ENCODE measurements at places on chromosomes 12 and 14.

GRCh38 chr12:115232455-115233156 is 548.6 kb upstream of the TBX3 start:
- peak; percentile 92 for DNase-seq

GRCh38 chr12:52741375-52742195 is 35.6 kb downstream of the KRT76 start:
- peak; percentile 9 for DNase-seq

DNA sequence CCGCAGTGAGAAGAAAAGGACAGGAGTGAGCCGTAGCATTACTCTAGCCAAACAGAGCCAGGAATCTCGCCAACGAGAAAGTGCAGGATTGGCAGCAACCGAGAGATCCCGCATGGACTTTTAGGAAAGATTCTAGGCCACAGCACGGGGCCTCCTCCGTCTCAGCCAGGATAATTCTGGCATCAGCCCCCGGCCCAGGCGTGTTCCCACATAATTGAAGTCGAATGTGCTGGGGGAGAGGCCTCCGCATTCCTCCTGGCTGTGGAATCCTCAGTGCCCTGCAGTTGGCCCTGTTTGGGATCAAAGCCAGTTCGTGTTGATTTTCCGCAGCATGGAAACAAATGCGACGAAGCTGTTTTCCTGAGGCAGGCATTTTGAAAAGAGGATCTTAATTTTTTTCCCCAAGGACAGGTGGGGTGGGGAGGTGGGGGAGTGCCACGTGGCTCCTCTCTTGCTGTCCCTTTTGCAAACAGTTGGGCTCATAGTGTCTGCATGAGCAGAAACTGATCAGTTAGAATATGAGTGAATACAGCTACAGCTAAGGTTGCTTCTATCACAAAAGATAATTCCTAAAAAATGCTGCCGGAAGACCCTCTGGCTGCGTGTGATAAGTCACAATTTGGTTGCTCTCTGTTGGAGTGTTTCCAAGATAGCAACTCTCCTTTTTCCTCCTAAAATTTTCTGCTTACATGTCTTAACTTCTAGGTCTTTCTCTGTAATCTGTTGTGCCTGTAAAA is 37.3 kb upstream of the ATXN2 start:
- peak; percentile 73 for DNase-seq

DNA sequence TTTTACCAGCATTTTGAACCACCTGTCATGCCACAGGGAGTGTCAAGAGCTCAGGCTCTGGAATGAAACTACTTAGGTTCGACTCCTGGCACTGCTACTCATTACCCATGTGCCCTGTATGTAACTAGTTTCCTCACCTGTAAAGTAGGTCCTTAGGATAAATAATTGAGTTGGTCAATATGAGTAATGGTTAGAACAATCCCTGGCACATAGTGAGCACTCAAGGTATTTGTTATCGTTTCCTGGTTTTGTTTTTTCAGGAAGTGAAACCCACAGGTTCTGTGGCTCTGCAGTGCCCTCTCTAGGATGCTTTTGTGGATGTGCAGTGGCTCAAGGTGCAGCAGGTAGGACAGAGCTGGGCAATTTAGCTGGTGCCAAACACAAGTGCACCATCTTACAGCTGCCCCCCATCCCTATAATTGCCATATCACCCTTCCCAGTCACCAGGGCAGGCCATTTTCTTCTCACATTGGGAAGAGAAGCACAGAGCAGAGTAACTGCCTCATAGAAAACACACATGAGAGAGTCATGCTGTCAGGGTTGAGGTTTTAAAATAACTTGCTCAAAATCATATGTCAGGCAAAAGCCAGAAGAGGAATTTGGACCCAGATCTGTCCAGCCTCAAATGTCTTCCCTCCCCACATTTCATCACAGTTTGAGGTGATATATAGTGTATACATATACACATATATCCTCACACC is 297.5 kb downstream of the RPAP3 start:
- DNase-seq, result no peak

DNA sequence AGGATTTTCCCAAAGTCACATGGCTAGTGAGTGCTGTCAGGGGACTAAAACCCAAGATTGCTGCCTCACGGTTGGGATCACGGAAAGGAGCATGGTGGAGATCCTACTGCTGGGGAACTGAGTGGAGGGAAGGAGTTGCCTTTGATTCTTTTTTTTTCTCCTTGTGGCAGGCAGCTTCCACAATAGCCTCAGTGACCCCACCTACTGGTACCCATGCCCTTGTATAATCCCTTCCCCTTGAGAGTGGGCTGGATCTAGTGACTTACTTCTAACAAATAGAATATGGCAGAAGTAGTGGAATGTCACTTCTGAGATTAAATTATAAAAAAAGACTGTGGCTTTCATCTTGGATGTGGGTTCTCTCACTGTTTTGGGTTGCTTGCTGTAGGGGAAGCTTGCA is 135.7 kb downstream of the DICER1 start:
- no peak for DNase-seq

All from fibroblast of skin of left biceps (primary cell).